ENCODE measurements at places on chromosomes 2 and 18.

- peak; percentile 49 for DNase-seq
Observed at GRCh38 chr18:62715759-62716615, 646 bp downstream of the PHLPP1 start.

GRCh38 chr2:69547984-69548715 lies 95.4 kb downstream of the AAK1 start:
- no peak for DNase-seq

DNA sequence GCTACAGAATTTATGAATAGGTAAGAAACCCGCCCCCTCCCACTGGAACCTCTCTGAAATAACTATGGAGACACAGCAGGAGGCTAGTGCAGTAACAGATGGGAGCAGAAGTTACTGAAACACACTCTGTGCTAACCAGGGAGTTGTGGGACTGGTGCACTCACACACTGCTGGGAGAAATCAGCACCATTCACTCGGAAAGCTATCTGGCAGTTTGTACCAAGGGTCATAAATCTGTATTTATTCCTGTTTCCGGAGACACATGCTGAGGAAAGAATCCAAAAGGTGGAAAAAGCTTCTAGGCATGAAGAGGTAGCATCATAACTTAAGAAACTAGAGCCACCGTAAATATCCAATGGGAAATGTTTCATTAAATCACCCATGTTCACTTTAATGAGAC lies 39.9 kb downstream of the TGFA start:
- no peak for DNase-seq

DNA sequence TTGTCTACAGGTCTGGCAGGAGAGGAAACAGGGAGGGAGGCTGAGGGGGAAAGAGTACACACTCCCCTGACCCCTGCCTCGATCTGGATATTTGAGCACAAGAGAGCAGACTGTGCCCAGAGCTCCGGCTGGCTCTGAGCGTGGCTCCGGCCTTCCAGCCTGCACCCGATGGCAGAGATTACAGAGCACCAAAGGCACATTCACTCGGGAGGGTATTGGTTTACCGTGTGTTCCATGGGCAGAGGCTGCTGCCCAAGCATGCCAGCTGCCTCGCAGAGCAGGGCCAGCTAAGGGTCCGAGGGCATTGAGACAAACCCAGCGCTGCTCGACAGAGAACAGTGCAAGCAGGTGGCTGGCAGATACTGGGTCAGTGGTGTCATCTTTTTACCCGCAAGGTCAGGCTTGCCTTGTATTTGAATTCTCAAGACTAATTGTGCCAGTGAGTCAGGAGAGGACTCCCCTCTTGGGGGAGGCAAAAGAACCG lies 132.2 kb downstream of the TNS1 start:
- DNase-seq = no peak

DNA sequence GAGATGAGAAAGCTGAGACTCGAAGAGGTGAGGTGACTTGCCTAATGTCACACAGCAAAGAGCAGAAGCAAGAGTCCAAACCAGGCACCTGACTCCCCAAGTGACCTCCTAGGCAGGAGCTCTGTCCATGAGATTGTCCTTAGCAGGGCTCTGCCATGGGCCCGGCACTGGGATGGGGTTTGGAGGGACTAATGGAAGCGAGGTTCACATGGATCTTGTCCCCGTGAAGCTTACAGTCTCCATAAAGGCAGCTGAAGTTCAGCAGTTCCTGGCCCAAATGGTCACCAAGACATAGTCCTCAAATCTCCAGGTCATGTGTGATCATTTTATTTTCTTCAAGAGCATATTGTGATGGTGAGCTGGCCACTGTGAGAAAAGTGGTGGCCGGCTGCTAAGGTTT lies 57.0 kb upstream of the AFF3 start:
- DNase-seq = no peak

- no peak for DNase-seq
Observed at GRCh38 chr2:18464913-18465312, 95.5 kb downstream of the RDH14 start.

DNA sequence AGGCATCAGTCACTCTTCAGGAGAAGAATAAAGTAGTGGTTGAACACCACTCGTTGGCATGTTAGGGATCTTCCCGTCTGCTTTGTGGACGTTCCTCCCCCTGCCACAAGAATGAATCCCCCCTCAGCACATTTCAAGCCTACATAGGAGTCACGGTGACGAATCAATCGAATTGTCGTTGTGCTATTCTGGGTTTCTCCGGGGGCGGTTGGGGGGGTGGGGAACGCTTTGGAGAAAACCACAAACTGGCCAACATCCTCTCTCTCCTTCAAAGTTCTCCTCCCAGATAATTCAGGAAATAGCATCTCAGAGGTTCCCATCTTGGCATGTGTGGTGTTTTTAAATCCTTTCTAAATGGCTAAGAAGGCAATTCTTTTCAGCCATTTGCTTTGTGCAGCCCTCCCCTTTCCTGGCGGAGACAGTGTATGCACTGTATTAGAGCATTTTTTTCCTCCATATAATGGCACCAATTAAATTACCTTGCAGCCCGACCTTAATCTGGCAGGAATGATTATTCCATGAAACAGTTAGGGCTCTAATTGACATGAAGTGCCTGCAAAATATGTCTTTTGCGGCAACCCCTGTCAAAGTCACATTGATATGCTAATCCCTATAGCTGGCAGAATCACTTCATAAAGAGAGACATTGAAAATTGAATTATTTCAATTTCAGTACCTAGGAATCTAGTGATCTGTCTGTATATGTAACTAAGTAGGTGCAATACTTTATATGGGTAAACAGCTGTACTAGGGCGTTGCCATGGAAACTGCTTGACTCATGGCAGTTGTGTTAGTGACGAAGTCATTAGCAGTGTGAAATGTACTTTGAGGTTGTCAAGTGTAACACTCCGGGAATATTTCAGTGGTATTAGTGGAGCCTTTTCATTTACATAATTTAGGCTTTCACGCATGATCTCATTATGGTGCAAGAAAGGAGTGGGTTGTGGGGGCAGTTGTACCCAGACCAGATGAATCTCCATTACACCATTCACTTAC lies 323.4 kb upstream of the SLC14A2 start:
- DNase-seq = no peak

- no peak for DNase-seq
Observed at GRCh38 chr2:238422940-238423339, 3.8 kb upstream of the ASB1 start.

- no peak for DNase-seq
Observed at GRCh38 chr2:177275743-177276055, 11.2 kb upstream of the NFE2L2 start.

DNA sequence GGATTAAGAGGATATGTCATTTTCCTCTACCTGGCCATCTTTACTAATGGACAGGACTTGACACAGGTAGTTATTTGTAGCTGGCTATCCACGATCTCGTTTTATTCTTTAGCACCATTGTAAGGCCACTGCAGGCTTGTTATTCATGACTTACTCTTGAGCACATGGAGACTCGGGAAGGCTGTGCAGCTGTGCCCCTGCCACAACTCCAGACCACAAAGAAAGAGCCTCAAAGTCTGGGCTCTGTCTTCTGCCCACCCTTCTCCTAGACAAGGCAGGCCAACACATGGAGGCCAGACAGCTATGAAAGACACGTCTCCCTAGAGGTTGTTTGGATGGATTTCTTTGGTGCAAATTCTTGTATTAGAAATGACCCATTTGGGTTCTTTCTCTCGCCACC lies 133.8 kb downstream of the NAPG start:
- no peak for DNase-seq

GRCh38 chr2:169798718-169799592 lies at the start of gene SSB:
Gene SSB (plus strand): TSS chr2:169798871. CDS start chr2:169800961, 2,090 bp downstream.
- DNase-seq = peak; percentile 97

DNA sequence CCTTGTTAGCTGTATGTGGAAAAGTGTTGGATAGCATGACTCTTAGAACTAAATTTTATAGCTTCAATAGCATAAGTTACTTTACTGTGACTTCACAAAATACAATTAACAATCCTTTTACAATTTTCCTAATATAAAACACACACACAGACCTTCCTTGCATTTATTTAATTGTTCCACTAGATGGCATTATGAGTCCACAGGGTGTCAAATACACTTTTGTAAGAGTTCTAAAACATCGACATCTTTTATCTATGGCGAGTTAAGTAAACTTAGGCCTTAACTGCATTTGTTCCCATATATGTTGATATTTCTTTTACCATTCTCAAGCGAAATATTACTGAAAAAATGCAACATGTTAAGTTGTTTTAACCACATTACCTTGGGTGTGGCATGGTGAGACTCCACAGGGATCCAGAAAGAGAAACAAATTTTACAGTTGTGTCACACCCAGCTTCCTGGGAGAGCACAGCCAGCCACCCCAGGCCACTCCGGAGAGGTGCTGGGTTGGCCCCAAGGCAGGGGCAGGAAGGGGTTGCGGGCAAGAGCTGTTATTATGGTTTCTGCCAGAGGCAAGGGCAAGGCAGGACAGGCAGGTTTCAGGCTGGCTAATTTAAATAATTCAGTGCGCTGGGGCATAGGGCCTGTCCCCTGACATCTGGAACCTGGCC lies 312.4 kb upstream of the MC4R start:
- no peak for DNase-seq

- no peak for DNase-seq
Observed at GRCh38 chr2:7111626-7112025, 194.4 kb downstream of the RNF144A start.

DNA sequence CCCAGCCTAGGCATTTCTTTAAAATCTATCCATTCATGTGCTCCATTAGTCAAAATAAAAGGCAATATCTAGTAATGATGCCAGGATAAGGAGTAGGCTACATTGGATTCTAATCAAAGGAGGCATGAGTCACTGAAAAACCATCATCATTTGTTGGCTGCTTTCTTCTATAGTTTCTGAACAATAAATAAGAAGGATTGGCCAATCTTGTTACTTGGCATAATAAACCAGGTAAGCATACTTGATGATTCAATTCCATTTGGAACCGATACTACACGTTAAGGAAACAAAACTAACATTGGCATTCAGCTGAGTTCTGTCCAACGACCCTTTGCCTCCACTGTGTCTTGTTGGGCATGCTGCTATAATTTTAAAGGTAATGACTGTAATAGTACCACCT lies 27.2 kb downstream of the ATP8B1 start:
- DNase-seq = no peak

DNA sequence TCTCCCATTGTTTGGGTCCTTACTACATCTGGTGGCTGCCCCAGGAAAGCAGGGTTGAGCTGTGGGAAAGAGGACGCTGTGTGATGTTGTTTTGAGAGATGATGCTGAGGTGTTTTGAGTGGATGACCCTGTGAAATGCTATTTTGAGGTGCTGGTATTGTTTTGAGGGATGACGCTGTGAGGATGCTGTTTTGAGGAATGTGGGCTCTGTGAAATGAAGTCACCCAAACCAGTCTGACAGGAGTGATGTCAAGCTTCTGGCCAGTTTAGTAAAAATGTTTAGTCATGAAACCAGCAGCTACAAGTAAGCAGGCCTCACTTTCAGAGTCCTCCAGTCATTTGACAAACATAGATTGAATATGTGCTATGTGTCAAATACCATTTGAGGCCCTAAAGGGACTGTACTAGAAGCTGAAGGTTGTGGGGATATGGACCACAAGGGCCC lies 16.1 kb upstream of the PUM2 start:
- no peak for DNase-seq

- DNase-seq = peak; percentile 69
Observed at GRCh38 chr2:95025406-95026319, at the start of gene MAL. Gene MAL (plus strand): TSS chr2:95025708. CDS start chr2:95025793, 85 bp downstream.

- no peak for DNase-seq
Observed at GRCh38 chr2:24710806-24711205, 82.4 kb downstream of the PTRHD1 start.

GRCh38 chr2:22579341-22579740 lies 805.6 kb upstream of the KLHL29 start:
- DNase-seq = no peak

- DNase-seq = no peak
Observed at GRCh38 chr18:48018851-48019250, 88.4 kb upstream of the SMAD2 start.

DNA sequence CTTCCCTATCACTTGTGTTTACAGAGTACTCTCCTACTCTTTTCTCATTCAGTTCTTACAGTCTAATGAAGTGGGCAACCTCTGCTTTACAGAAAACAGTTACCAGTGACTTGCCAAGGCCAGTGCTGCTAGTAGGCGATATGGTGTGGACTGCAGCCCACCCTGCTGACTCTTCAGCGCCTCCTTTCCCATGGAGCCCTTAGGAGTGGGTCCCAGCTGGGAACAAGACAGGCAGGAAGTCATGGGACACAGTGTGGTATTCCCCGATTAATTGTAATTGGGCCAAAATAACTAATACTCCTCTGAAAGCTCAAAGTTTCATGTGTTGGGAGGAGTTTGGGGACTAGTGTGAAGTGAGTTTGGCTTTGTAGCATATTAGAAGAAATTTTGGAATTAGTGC lies 120.1 kb upstream of the EML6 start:
- no peak for DNase-seq

DNA sequence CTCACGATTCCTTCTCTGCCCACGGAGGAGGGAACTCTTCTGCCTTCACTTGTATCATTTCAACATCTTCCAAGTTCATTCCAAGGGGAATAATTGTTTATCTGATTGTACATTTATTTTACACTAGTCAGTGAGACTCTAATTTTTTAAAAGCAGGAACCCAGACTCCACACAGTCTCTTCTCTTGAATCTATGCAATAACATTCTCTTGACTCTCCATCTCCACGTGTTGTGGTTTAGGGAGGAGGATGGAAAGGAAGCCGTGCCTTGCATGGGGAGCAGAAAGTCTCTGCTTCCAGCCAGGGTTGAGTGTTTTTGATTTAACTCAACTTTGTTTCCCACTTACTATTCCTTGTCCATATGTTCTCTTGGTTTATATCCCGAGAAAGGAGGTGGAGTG lies 131.1 kb upstream of the RIOK3 start:
- DNase-seq = no peak

DNA sequence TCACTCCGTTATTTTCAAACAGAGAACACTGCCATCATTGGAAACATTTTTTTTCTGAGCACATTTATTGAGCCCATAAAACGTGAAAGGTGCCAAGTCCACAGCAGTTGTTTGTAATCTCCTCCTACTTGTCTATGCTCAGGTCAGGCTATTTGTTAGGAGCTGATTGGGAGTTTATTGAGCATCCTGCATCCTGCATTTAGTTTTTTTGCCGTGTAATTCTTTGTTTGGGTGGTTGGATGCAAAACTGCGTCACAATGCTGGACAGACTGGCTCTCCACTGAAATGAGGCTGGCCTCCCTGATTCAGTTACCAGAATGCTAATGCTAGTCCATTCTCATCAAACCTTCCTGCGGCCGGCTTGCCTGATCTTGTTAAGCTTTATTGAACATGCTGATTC lies 71.4 kb downstream of the RAPGEF4 start:
- no peak for DNase-seq

- DNase-seq = no peak
Observed at GRCh38 chr18:52948868-52949444, 609.0 kb downstream of the DCC start.

GRCh38 chr2:27353762-27354596 lies 2.6 kb downstream of the GTF3C2 start:
- DNase-seq = no peak
